ENCODE measurements at places on chromosomes 11 and 22.
A peak's percentile ranks its signal among the peaks of the same experiment; 100 is the strongest.

- no peak for DNase-seq
These were observed 47.2 kb downstream of the EIF3M start for GRCh38 chr11:32630844-32631243.

GRCh38 chr11:17479284-17480214 lies 2.9 kb upstream of the ABCC8 start:
- DNase-seq: no peak

DNA sequence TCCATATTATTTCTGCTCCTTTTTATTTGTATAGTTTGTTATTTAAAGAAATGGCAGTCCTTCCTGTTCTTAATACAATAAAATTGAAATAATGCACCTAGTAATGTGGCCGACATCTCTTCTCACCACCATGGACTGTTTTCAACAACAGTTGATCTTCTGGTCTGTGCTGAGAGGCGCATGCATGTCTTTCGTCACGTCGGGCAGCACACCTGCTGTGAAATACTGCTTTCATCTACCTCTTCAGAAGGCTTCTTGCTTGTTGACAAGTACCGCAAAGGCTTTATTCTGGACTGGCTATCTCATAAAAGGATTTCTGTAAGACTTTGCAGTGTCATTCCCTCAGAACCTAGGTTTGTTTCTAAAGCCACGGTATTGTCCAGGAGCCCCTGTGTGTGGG lies 13.9 kb upstream of the MYO18B start:
- no peak for DNase-seq

DNA sequence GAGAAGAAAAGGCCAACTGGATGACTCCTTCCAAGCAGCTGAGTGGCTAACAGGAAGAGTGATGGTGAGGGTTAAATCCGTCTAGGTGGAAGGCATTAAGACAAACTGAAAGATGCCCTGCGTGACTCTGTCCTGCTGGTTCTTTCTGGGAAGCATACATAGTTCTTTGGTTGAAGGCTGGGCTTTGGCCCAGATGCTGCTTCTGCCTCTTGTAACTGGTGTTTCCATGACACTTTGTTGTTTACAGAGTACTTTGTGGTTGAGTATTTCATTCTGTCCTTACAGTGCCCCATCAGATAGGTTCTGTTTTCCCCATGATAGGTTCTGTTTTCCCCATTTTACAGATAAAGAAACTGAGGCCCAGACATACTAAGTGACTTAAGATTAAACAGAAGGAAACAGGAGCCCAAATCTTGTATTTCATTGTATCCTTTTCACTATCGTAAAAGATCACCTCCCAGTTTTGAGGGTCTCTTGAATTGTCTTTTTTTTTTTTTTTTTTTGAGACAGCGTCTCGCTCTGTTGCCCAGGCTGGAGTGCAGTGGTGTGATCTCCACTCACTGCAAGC lies 124.3 kb upstream of the RASSF10 start:
- no peak for DNase-seq

DNA sequence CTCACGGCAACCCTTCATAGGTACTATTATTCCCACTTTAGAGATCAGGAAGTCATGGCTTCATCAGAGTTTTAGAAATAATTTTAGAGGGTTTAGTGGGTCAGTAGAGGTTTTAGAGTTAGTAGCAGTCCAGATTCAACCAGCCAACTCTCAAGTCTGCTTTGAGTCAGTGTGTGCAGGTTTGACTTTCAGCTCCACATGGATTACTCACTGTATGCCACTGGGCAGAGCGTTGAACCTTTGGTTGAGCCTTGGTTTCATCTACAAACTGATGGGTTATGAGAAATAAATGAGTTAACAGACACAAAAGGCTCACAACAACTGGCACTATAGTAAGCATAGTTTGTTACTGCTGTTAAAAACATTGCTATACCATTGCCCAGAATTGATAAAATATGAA lies 19.0 kb upstream of the TP53AIP1 start:
- no peak for DNase-seq

GRCh38 chr11:11349106-11349825 lies 3.8 kb downstream of the CSNK2A3 start:
- no peak for DNase-seq

DNA sequence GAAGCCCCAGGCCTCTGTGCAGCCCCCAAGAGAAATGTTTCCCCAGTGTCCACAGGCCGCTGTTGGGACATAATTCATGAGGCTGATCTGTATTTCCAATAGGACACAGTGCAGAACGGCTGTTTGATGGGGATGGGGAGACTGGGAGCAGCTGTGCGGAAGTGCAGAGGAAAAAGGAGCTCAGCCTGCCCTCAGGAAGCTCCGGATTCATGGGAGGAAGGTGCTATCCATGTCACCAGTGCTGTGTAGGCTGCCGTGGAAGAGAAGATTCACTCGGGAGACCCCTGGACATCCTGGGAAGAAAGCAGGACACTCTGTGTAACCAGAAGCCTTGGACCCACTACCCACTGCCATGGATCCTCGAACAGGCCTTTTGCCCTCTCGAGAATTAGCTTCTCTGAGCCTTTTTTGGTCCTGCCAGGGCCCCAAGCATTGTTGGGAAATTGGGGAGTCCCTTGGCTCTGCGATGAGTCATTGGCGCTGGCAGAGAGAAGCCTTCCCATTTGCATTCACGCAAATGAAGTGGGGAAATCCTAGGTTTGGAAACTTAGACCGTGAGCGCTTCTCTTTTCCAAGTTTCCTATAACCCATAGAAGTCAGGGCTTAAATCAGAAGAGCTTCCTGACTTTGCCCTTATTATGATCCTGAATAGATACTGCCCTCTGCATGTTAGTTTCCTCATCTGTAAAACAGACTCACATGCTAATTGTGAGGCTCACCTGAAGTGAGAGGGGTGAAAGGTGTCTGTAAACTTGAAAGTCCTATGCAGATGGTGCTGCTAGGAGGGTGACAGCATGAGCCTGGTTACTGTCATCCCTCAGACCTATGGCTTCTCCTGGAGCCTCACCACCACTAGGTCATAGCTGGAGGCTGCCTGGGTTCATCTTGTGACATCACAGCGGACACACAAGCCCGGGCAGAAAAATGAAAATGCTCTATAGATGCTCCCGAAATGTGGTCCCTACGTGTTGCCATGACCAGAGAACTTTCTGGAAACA lies 229.2 kb upstream of the B3GAT1 start:
- no peak for DNase-seq

DNA sequence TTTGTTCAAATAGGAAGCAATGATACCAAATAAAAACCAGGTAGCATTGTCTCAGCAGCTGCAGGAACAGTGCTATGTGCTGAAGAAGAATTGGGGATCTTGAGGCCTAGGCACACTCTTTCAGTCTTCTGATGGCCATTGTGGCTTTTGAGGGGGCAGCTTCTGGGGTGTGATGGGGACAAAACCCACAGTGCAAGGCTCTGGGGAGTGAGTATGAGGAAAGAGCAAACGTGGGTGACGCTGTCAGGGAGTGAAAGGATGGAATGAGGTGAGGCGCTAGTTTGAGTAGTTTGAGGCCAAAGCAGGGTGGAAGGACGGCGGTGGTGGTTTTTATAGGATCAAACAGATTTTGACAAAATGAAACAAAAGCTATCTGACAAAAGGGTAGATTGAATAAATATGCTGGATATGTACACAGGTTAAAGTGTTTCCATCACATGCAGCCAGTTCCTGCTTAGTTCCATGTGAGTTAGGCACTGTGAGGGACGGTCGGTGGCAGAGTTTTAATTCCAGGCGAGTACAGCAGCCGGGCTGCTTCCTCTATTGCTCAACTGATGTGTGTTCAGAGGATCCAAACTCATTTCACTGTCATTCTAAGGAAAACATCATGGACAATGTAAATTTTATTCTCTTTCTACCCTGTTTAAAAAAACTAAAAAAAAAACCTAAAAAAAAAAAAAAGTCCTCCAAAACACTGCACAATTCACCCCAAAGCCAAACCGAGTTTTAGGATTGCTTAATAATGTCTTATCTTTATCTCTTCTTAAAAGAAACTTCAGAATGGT lies 18.9 kb downstream of the ADAMTS15 start:
- DNase-seq: no peak

GRCh38 chr22:33405194-33405593 lies 347.0 kb upstream of the SYN3 start:
- no peak for DNase-seq

DNA sequence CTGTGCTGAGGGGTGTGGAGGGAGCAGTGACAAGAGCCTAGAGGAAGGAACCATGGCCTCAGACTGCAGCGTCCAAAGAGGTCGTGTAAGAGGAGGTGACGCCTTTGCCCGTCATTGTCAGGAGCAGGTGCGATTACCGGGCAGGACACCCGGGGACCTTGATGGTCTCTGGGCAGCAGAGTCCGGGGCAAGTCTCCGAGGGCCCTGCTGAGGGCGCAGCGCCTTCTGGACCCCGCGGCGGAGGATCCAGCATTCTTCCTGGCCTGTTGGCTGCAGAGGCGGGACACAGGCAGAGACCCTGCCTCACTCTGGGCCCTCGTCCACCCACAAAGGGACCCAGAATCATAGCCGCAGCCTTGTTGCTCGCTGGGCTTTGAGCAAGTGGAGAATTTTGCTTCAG lies 1168.8 kb downstream of the BRD1 start:
- DNase-seq: no peak

GRCh38 chr22:45603619-45604018 lies 68.0 kb upstream of the ATXN10 start:
- no peak for DNase-seq

DNA sequence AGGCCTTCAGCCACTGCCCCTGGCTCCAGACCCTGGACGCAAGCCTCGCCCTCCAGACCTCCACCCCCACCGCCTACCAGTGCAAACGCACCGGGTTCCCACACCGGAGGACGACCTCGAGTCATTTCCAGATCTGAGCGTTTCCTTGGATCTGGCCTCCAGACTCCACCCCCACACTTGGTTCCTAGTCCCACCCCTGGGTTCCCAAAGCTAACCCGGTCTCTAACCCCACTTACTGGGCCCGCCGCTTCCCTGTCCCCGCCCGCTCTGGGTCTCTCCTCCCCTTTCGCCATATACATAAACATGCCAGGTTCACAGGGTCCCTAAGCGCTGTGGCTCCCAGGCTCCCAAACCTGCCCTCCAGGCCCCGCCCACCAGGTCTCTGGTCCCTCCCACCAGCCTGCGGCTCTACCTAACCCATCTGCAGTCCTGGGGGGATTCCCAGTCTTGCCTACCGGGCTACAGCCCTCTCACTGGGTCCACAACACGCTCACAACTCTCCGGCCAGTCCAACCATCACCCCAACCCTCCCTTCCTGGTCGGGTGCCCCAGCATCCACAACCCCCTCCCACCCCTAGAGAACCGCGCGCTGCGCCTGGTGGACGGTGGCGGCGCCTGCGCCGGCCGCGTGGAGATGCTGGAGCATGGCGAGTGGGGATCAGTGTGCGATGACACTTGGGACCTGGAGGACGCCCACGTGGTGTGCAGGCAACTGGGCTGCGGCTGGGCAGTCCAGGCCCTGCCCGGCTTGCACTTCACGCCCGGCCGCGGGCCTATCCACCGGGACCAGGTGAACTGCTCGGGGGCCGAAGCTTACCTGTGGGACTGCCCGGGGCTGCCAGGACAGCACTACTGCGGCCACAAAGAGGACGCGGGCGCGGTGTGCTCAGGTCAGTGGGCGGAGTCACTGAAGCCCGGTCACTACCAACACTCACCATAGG lies 36.7 kb downstream of the CD6 start:
- DNase-seq: peak; percentile 59

DNA sequence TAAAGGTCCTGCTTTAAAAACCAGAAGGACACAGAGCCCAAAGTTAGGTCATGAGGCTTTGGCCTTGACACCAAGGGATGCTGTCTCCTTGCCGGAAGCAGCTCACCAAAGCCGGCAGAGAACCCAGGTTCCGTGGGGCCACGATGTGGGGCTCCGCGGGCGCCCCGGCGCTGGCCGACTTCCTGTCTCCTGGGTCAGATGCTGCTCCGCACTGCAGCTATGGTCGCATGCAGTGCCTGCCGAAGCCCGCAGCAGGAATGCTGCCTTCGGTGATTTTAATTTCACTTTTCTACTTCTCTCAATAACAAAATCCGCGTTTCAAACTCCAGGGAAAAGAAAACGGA lies 454 bp upstream of the OTUB1 start:
- DNase-seq: peak; percentile 83

GRCh38 chr11:86370922-86371594 lies 3.6 kb upstream of the CCDC81 start:
- no peak for DNase-seq

GRCh38 chr11:107648242-107648641 lies 57.3 kb downstream of the ELMOD1 start:
- DNase-seq: no peak

GRCh38 chr22:39518144-39518786 lies 2.1 kb upstream of the ATF4 start:
- no peak for DNase-seq
